ENCODE measurements at places on chromosomes 2 and 18.

DNA sequence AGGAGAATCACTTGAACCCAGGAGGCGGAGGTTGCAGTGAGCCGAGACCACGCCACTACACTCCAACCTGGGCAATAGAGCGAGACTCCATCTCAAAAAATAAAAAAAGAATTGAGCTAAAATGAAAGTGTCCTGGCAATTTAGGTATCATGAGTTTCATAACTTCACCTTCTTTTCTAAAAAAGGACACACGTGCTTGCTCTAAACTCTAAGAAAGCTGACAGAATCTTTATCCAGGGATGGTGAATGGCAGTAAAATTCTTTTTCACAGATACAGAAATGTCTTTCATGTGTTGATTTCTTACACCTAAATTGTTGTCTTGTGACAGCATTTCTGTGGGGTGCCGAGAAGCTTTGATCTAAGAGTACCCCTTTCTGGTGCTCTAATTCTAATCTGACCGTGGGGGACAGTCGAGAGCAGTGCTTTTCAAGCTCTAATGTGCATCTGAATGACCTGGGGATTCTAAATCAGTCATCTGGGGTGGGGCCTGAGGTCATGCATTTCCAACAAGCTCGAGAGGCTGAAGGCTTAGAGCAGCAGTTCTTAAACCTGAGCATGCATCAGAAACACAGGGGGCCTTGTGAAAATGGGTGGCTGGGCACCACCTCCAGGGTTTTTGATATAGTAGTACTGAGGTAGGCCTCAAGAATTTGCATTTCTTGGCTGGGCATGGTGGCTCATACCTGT lies 42.1 kb upstream of the REL start:
- DNase-seq, result no peak

DNA sequence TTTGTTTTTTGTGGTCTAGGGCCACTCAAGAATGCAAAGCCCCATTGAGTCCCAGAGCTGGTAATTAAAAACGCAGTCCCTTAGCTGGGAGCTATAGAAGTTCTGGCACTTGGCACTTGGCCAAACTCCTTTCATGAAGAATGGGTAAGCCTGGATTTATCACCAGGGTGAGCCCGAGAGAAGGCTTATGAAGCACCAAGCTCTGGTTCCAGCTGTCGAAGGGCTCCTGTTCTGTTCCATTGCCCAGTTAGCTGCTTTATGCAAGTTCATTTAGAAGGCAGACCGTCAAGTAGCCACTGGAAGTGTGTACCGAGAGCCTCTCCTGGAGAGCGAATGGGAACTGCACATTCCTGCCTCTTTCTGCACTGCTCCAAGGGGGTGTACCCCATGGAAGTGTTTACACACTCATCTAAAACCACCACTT lies 14.2 kb downstream of the ECEL1 start:
- DNase-seq, result no peak

GRCh38 chr18:39453882-39454281 lies 1888.3 kb upstream of the CELF4 start:
- no peak for DNase-seq

DNA sequence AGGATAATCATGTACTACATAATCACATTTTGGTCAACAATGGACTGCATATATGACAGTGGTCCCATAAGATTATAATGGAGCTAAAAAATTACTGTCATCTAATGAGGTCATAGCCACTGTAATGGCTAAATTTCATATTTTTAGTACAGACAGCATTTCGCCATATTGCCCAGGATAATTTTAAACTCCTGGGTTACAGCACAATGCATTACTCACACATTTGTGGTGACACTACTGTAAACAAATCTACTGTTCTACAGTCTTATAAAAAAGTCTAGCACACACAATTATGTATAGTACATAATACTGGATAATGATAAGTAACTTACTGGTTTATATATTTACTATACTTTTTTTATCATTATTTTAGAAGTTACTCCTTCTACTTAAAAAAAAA lies 12.8 kb downstream of the EIF2AK2 start:
- no peak for DNase-seq

DNA sequence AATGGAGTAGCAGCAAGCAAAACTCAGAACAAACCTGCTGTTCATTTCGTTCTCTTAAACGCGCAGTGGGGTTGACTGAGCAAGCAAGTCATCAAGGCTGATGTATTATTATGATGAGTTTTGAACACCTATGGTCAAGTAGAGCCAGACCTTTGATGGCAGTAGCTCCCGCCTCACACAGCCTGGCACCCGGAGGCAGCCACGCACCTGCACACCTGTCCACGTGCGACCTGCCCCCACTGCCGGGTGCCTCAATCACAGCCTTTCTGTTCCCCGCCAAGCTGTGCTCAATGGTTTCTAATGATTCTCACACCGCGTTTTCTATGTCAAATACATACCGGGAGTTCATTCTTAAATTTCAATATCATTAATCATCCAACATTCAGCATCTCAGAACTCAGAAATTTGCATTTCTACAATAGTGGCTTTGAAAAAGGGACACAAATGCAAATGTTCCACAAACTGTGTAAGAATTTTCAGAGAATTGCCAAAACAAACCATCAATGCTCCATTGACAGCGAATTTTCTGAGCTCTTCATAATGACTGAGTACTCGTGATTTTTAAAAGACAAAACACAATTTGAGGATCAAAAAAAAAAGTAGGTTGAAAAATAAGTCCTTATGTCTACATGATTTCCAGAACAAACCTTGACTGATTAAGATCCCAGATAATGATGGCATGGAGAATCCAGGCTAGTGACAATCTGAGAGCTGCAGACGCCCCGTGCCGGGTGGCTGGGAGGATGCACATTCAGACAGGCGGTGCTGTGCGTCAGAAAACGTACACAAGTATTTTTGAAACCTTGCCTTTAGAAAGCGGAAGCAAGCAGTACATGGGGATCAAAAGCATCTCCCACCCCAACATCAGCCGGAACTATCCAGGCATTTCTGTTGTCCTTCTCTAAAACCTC lies 56.6 kb downstream of the HDAC4 start:
- no peak for DNase-seq

GRCh38 chr2:124698979-124699565 lies 674.0 kb downstream of the CNTNAP5 start:
- DNase-seq, result no peak

DNA sequence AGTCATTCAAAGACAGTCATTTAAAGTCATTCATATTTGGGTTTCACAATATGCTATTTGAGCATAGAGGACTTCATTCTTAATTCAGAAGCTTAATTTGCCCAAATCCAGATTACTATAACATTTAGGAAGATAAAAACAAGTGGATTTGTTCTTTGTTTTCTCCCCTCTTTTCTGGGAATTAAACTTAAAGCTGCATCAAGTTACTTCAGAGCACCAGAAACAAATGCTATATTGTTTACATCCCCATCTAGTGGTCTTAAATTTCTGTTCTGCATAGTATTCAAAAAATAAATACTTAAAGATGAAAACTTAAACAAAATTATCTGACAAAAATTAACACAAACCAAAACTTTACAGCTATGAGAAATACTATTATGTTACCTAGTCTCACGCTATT lies 34.7 kb upstream of the MARCHF7 start:
- no peak for DNase-seq

DNA sequence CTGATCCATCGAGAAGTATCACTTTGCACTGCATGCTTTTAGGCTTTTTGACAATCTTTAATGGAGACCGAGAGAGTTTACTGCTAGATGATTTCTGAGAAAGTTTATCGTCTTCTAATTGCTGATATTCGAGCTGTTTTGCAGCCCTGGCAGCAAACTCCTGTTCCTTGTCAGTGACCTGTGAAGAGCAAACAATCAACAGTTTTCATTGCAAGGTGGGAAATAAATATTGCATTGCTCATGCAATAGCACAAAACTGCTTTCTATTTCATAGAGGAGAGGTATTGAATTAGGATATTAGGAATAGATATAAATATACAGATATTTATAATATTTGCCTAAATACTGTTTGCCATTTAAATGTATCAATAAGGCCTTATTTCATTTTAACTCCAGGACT lies 65.5 kb downstream of the EPB41L3 start:
- no peak for DNase-seq

DNA sequence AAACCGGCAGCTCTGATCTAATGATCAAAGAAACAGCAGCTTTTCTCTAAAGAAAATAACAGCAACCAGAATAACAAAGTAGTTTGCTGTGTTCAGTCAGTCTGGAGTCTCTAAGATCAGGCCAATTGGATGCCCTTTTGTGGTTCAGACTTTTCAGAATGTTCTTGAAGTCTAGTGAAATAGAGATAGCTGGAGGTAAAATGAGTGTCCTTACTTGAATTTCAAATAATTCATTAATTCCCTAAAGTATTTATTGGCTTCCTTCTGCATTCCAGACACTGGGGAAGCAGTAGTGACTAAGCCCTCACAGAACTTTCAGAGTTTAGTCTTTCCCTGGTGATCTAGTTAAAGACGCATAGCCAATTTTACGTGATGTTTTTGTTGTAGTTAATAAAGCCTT lies 58.7 kb downstream of the C18orf54 start:
- DNase-seq, result no peak

DNA sequence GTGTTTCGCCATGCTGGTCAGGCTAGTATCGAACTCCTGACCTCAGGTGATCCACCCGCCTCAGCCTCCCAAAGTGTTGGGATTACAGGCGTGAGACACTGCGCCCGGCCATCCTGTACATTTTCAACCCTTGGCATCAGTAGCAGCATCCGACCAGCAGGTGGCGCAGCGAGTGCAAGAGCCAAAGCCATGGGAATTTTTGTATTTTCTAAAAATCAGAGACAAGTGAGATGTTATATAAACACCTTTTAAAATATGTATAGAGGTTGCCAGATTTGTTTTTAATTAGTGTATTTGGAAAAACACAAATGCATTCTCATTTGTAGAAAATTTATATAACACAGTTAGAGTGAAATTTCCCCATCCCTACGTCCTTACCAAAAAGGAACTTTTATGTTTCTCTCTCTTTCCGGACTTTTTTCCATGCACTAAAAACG lies 36.8 kb downstream of the MOGAT1 start:
- peak; percentile 83 for DNase-seq

GRCh38 chr2:199975273-199975895 lies 20.0 kb downstream of the MAIP1 start:
- no peak for DNase-seq

Measured in stimulated activated CD4-positive, alpha-beta T cell treated with anti-CD3 and anti-CD28 coated beads, Interleukin-15, amount 100 ng/mL, for 24 hours (primary cell).